ENCODE measurements at places on chromosomes 4 and X. TPM values are rescaled to one million over a fixed set of nuclear protein-coding genes. Genes with fewer than 3 reads are reported as not detected.

DNA sequence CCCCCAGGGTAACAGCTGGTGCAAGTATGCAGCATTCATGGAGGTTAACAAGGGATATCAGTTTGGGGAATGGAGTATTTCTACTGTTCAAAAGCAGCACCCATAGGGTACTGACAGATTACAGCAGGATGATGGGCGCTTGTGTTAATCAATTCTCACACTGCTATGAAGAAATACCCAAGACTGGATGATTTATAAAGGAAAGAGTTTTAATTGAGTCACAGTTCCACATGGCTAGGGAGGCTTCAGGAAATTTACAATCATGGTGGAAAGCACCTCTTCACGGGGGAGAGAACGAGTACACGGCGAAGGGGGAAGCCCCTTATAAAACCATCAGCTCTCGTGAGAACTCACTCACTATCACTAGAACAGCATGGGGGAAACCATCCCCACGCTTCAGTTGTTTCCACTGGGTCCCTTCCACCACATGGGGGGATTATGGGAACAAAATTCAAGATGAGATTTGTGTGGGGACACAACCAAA, 64.1 kb downstream of the TNIP2 start:
- DNase-seq = no peak

DNA sequence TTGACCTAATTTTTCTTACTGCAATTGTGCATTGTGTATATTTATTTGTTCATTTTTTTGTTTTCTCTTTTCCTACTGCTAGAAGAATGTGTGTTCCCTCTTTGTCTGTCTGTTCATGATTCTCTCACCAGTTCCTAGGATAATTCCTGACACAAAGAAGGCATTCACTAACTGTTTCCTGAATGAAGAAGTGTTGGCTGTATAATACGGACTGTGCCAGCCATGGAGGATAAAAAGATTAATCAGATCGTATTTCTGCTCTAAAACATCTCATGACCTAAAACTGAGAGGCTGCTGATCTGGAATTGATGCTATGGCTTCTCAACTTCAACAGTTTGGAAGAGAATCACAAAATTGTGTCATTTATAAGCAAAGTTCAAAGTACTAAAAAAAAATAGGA, 563.1 kb upstream of the FRG1 start:
- no peak for DNase-seq

GRCh38 chr4:35649011-35649410, 595.3 kb downstream of the ARAP2 start:
- no peak for DNase-seq

DNA sequence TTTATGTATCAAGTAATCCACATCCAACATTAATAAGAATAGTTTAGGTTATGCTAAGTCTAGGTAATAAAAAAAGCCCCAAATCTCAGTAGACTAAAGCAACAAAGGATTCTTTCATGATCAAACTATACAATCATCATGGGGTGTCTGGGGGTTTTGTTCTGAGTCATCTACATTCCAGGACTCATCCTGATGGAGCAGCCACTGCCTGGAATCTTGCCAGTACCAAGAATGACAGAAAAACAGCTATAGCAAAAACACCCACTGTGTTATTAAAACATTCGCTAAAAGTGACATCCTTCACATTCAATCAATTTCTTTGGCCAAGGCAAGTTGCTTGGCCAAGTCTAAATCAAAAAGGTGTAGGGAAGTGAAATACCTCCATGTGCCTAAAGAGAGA, 3.9 kb upstream of the ARHGEF38 start:
- DNase-seq = peak; percentile 35

DNA sequence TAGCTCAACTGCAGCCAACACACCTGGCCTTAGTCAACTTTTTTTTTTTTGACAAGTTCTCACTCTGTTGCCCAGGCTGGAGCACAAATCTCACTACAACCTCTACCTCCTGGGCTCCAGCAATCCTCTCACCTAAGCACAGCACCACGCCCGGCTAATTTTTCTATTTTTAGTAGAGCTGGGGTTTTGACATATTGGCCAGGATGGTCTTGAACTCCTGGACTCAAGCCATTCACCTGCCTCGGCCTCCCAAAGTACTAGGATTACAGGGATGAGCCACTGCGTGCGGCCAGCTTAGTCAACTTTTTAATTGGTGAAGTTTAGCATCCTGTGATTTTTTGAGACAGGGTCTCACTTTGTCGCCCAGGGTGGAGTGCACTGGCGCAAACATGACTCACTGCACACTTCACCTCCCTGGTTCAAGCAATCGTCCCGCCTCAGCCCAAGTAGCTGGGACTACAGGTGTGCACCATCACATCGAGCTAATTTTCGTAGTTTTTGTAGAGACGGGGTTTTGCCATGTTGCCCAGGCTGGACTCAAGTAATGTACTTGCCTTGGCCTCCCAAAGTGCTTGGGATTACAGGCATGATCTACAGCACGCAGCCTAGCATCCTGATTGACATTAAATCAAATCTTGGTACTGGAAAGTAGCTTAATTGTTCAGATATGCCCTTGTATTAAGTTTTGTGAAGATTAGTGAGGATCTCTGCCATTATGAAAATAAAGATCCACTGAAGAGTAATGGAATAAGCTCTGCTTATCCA, 8.3 kb downstream of the HNRNPDL start:
- peak; percentile 36 for DNase-seq

GRCh38 chr4:6307891-6308290, 38.2 kb downstream of the WFS1 start:
- no peak for DNase-seq

DNA sequence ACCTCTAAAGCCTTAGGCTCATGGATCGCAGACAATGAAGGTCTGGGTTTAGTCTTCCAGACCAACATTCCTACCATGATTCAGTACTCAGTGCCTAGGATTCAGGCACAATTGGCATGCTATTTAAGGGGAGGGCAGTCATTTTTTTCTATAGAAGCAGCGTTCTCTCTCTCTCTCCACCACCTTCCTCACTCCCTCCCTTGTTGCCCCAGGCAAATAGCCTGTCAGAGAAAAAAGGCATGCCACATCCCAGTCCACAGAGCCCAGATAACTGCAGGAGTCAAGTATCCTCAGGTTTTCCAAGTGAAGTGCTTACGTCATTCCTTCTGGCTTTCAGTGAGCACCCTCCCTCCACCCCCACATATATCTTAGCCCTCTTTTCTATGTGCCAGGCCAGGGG, 533.0 kb downstream of the BCOR start:
- DNase-seq = no peak

The TRAM1L1 gene
- total RNA-seq = 0.75 TPM
